ENCODE measurements at places on chromosomes 11 and 22.

GRCh38 chr11:75797116-75797515 lies 17.9 kb upstream of the UVRAG start:
- DNase-seq = no peak

DNA sequence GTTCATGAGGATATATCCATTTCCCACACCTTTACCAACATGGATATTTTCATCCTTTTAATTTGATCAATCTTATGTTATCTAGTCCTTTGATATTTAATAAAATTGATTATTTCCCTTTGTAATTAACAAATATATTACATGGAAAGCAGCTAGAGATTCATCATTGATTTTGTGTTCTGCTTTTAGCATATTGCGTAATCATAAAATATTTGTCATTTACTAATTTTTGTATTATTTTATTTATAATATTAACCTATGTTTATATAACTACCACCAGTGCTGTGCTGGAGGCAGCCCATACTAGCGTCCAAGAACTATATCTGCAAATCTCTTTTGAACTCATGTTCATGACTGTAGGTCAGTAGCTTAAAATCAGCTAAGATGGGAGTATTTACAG lies 4.7 kb downstream of the OR8U1 start:
- no peak for DNase-seq

- no peak for DNase-seq
These were observed 21.0 kb upstream of the HTATIP2 start for GRCh38 chr11:20342347-20343141.

GRCh38 chr11:114087025-114087424 lies 27.5 kb downstream of the ZBTB16 start:
- DNase-seq = no peak

DNA sequence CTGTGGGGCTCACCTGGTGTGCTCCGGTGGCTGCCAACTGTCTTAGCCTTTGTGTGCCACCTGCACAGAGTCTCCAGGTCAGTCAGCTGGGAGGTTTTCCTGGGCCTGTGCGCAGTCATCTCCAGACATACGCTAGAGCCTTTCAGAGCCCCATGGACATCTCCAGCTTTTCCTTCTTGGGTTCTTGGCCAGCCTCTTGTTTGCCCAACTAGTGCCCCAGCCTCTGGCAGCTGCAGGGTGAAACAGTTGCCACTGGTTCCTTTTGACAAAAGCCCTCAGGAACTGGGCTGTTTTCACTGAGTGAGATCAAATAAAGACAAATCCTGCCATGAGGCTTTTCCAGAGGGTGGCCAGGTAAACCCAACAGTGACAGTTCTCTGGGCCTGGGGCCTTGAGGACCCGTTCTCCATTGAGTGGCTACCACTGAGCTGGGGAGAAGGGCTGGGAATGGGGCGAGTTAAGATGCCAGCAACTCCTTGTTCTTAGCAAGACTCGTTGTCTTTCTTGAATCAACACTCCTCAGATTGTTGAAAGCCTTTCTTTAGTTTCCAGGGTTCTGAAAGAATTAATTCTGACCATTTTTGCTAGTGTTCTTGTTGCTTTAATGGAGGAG lies 16.7 kb upstream of the RANBP1 start:
- no peak for DNase-seq

DNA sequence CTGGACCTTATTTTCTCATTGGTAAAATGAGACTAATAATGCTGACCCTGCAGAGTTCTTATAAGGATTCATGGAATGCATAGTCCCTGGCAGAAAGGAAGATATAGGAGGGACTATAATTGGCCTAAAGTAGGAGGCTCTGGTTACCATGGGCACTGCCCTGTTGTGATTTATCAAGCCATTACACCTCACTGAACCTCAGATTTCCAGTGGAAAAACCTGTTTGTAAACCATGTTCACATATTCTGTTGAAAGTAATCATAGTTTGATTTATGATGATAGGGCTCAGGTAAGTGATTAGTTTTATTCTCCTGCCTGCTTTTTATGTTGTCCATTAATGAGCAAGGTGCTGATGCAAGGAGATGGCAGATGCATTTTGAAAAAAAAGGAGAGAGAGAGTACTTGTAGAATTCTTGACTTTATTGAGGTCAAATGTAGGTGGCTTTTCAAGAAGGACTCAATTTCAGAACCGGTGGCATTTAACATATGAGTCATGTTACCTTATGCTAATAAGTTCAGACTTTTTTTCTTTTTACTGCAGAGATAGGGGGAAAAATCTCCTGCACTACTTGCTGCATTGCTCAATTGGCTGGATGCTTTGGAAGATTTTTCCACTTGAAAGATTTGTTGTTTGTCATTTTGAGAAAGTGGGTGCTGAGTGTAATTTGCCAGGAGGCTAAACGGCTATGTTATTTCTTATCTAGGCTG lies 14.6 kb downstream of the NF2 start:
- DNase-seq = no peak

DNA sequence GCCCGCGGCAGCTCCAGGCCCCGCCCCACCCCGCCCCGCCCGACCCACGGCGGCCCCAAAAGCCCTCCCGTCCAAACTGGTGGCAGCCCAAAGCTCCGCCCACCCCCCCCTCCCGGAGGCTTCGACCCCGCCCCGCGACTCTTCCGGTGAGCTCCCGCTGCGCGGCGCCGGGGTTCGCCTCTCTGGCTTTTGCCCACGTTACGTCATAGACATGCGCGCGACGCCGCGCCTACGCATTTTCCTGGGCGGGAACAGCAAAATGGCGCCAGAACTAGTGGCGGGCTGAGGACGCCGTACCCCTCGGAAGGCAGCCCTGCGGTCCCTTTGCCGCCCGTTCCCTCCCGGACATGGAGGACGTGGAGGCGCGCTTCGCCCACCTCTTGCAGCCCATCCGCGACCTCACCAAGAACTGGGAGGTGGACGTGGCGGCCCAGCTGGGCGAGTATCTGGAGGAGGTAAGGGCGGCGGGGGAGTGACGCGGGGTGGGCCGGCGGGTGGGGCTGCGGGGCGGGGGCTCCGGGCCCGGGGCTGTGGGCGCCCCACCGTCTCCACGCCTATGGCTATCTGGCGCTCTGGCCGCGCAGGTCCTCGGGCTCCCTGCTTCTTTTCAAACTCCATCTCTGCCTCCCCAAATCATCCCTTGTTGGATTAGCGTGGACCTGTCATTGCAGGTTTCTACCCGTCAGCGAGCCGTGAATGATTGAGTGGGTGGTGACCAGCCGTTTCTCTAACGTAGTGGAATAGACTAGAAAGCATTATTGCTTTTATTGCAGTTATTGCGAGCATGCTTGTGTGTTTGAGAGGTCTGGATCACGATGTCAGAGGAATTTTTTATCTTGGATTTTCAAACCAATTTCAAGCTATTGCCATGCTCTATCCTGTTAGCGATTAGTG lies at the start of gene NCAPH2:
TSS of gene NCAPH2 (plus strand) at position 234 of the 894 bp plus-strand sequence. CDS start at position 348, 114 bp downstream.
- peak; percentile 97 for DNase-seq

- DNase-seq = no peak
These were observed 41.9 kb downstream of the SVIP start for GRCh38 chr11:22787551-22788162.

GRCh38 chr22:18000441-18001039 lies 23.8 kb downstream of the MICAL3 start:
- no peak for DNase-seq

- no peak for DNase-seq
These were observed 41.3 kb downstream of the NARS2 start for GRCh38 chr11:78533399-78533798.

DNA sequence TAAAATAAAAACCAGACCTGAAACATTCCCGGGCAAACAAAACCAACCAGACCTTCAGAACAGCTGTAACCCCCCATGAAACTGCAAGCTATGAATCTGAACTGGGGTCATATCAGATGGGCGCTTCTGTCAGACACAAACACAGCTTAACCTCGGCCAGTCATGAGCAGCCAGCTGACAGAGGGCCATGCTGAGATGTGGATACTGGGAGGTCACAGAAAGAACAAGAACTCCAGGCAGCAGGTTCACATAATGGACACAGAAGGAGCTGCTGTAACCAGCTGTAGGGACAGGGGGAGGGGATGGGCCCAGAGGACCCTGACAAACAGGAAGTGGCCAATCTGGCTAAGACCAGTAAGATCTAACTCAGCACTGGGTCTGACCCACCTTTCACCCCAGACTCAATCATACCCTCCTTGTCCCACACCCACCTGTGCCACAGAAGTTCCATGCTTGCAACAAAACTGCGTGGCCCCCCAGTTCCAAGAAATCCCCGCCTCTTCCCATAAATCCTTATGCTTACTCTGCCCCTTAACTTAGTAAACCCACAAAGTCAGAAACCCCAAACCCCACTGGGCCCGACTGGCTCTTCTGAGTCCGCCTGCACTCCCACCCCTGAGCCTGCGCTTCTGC lies 4.0 kb downstream of the APOL4 start:
- no peak for DNase-seq

GRCh38 chr11:123751781-123752180 lies 2.5 kb downstream of the OR6X1 start:
- DNase-seq = no peak

DNA sequence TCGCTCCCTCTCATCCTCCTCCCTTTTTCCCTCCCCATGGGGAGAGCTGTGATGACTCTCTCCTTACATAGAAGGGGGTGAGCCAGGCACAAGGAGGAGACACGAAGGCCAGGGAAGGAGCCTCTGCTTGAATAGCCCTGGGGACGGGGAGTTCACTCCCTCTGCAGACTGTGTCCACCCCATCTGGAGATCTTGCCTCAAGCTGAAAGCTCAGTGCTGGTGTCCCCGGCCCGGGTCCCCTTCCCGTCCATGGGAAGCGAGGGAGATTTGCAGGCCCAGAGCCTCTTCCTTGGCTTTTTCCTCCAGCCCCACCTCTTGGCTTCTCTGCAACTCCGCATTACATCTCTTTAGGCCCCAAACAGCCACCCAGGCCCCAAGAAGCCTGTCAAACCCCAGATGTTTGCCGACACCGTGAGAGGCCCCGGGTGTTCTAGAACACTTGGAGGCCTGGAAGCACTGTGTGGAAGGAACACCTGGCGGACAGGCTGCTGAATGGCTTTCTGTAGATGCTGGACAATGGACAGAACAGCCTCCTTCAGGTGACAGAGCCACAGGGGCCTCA lies 32.3 kb downstream of the LINC01488 start:
- DNase-seq = no peak

- DNase-seq = no peak
These were observed 24.0 kb downstream of the ANKK1 start for GRCh38 chr11:113411536-113411935.

GRCh38 chr11:110323786-110324185 lies 27.4 kb upstream of the RDX start:
- no peak for DNase-seq

DNA sequence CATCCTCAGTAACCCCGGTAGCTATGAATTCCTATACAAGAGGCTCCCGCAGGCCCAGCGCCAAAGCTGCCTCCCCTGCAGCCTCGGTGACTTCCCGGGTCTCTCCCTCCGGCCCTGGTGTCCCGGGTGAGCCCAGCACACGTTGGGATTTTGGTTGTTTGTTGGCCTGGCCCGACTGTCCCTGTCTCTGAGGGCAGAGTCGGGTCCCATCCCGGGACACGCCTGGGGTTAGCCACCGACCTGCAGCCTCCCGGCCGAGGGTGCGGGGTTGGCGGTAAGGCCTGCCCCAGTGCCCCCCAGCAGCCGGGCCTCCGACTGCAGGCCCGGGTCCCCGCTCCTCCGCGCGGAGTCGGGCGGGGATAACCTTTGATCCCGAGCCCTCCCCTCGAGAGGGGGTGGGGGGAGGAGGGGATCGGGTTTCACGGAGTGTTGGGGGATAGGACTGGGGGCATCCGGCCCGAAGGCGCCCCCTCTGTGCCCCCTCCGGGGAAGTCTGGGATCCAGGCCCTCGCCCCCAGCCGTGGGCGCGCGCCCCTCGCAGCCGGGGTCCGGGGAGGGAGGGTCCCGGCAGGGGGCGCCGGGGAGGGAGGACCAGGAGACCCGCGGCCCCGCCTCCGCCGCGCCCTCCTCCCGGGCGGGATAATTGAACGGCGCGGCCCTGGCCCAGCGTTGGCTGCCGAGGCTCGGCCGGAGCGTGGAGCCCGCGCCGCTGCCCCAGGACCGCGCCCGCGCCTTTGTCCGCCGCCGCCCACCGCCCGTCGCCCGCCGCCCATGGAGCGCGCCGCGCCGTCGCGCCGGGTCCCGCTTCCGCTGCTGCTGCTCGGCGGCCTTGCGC lies at the start of gene FBLN1:
TSS of gene FBLN1 (plus strand) at position 669 of the 835 bp plus-strand sequence. CDS start at position 772, 103 bp downstream.
- no peak for DNase-seq

DNA sequence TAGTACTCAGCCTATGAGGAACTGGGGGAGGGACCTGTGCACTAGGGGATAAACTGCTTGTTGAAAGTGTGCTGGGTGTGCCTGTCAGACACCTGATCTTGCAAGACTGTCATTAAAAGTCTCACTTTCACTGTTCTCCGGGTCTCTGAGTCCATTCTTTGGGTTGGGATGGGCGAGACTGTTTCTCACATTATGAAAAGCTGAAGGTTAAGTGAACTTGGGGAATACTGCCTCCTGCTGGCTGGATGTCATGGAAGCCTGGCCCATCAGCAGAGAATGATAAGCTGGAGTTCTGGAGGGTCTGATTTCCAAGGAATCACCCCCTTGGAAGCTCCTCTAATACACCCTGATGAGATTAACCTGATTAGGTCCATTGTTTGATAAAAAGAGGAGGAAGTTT lies 9.0 kb upstream of the VPREB1 start:
- peak; percentile 60 for DNase-seq

GRCh38 chr22:25702040-25702439 lies 39.9 kb upstream of the MYO18B start:
- DNase-seq = no peak

GRCh38 chr11:87136236-87136635 lies 98.5 kb downstream of the TMEM135 start:
- DNase-seq = no peak

DNA sequence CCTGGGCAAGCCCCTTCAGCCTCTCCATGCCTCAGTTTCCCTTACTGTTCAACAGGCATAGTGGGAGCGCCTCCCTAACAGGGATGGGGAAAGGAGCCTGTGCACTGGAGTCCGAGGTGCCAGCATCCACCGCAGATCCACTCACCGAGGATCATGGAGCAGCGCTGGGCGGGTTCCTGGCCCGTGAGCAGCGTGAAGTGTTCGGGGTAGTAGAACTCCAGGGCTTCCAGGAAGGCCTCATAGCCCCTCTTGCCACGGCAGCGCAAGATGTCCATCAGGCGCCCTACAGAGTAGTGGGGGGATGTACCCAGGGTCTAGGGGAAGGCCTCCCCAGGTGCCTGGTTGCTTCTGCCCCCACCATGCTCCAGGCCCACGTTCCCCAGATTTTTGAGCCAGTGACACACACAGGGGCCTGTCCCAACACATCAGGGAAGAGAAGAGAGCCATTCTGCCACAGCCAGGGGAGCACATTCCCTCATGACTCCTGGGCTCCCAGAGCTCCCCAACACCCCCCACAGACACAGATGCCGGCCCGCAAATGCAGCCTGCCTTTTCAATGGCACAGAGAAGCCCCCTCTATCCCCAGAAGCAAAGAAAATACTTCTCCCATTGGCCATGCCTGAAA lies 1.3 kb downstream of the CARD10 start:
- no peak for DNase-seq

Measured in activated T-cell treated with anti-CD3 and anti-CD28 coated beads for 24 hours (primary cell).